ENCODE measurements at places on chromosomes 5 and 9.
A peak's percentile ranks its signal among the peaks of the same experiment; 100 is the strongest.

- H3K4me1 ChIP-seq, result no peaks in the 10 kb centered on the region
- H3K27ac ChIP-seq, result no peak overlapping the region
- H3K4me3 ChIP-seq, result no peak overlapping the region
- H3K36me3 ChIP-seq, result no peaks in the 10 kb centered on the region
- DNase-seq, result no peak
Observed at GRCh38 chr9:138073808-138074207, 196.2 kb downstream of the CACNA1B start.

DNA sequence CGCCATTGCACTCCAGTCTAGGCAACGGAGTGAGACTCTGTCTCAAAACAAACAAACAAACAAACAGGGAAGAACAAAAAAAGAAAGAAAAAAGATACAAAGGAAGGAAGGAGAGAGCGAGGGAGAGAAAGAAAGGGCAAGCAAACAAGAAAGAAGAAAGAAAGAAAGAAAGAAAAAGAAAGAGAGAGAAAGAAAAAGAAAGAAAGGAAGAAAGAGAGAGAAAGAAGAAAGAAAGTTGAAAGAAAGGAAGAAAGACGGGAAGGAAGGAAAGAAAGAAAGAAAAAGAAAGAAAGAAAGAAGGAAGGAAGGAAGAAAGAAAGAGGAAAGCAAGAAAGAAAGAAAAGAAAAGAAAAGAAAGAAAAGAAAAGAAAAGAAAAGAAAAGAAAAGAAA lies 13.1 kb upstream of the ALDOB start:
- H3K36me3 ChIP-seq, result no peaks in the 10 kb centered on the region
- no peak overlapping the region for H3K27ac ChIP-seq
- H3K27me3 ChIP-seq, result peaks cover 40% of the 10 kb centered on the region

DNA sequence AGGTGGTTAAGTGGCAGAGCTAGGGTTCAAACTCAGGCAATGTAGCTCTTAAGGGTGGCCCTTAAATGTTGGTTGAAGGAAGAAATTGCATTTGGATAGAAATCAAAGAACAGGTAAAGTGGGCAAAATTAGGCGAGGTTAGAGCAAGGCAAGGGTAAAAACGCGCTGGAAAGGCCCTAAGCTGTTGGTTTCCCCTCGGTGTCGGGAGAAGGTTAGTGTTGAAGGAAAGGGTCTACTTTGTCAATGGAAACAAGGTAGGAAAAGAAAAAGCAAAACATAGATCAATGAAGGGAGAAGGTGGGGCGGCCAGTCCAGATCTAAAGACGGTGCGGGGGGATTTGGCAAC lies 431 bp downstream of the FASTKD3 start:
- DNase-seq, result no peak
- H3K27ac ChIP-seq, result peak overlapping the region; percentile 95
- H3K27me3 ChIP-seq, result no peaks in the 10 kb centered on the region
- H3K4me1 ChIP-seq, result peaks cover 54% of the 10 kb centered on the region
- peak overlapping the region; percentile 99 for H3K4me3 ChIP-seq

DNA sequence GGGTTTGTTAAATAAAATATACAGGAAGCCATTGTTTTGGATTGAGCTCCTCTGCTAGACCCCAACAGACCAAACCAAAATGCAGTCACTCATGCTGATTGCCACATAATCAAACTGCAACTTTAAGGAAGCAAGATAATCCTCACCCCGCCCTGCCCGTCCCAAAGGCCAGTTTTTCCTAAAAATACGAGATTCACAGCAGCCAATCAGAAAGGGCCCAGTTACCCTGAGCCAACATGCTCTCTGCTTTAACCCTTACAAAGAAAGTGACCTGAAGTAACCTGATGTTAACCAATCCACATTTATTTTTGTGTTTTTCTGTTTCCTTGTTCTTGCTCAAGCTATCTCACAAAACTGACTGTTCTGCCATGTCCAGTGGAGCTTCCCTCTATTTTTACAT lies 21.5 kb upstream of the RNF20 start:
- H3K36me3 ChIP-seq, result no peaks in the 10 kb centered on the region
- no peak overlapping the region for H3K27ac ChIP-seq
- H3K27me3 ChIP-seq, result peaks cover 7% of the 10 kb centered on the region
- DNase-seq, result no peak
- H3K4me3 ChIP-seq, result no peak overlapping the region

DNA sequence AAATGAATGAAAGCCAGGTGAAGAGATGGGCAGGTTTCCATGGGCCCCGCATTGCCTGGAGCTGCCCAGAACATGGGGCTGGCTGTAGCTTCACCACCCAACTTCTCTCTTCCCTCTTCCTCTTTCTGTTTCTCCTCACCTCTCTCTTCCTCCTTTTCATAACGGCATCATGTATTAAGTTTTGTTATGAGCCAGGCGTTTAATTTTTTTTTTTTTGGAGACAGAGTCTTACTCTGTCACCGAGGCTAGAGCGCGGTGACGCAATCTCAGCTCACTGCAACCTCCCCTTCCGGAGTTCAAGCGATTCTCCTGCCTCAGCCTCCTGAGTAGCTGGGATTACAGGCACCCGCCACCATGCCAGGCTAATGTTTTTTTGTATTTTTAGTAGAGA lies 13.0 kb upstream of the SPINK4 start:
- peaks cover 13% of the 10 kb centered on the region for H3K4me1 ChIP-seq
- no peak overlapping the region for H3K27ac ChIP-seq
- H3K4me3 ChIP-seq, result no peak overlapping the region
- no peaks in the 10 kb centered on the region for H3K36me3 ChIP-seq
- no peak for DNase-seq

DNA sequence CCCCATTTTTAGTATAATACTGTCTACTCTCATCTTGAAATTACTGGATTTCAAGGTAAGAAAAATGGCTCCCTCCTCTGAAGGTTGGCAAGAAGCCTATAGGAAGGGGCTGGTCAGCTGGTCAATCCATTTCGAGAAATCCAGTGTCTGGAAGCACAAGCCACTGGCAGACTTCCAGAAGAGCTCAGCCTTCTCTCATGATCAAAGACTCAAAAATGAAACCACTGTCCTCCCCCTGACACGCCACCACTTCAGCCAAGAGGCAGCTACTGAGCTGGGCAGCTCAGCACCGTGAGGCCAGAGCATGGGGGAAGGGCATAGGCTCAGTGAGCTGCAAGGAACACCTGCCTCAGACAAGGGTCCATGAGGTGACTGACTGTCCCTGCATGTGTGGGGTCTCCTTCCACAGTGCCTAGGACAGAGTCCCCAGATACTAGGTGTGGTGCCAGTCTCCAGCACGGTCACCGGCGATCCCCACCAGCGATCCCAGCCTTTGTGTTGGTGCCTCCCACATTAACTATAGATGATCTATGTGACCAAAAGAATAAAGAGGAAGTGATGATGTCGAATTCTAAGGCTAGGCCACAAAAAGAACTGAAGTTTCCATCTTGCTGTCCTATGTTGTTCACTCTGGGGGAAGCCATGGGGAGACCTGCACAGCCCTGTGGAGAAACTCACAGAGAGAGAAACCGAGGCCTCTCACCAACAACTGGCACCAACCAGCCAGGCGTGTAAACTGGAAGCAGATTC lies 100.1 kb upstream of the LRRTM2 start:
- peaks cover 5% of the 10 kb centered on the region for H3K36me3 ChIP-seq
- no peak overlapping the region for H3K4me3 ChIP-seq
- DNase-seq, result no peak
- peaks cover 34% of the 10 kb centered on the region for H3K4me1 ChIP-seq

GRCh38 chr9:68964102-68964541 lies 49.8 kb downstream of the PRKACG start:
- H3K27me3 ChIP-seq, result no peaks in the 10 kb centered on the region
- H3K4me3 ChIP-seq, result no peak overlapping the region
- DNase-seq, result no peak

GRCh38 chr5:55530669-55531068 lies 4.1 kb downstream of the PLPP1 start:
- H3K27me3 ChIP-seq, result no peaks in the 10 kb centered on the region
- H3K4me1 ChIP-seq, result peaks cover 29% of the 10 kb centered on the region
- H3K27ac ChIP-seq, result no peak overlapping the region
- H3K36me3 ChIP-seq, result peaks cover 34% of the 10 kb centered on the region

GRCh38 chr5:131942016-131942415 lies 3.4 kb downstream of the MEIKIN start:
- H3K4me1 ChIP-seq, result no peaks in the 10 kb centered on the region
- DNase-seq, result no peak
- H3K36me3 ChIP-seq, result no peaks in the 10 kb centered on the region

GRCh38 chr9:135584934-135585333 lies 23.4 kb downstream of the PAEP start:
- H3K36me3 ChIP-seq, result no peaks in the 10 kb centered on the region
- no peaks in the 10 kb centered on the region for H3K4me1 ChIP-seq
- no peak overlapping the region for H3K4me3 ChIP-seq
- H3K27me3 ChIP-seq, result no peaks in the 10 kb centered on the region

- H3K27ac ChIP-seq, result no peak overlapping the region
- H3K4me1 ChIP-seq, result no peaks in the 10 kb centered on the region
- H3K27me3 ChIP-seq, result no peaks in the 10 kb centered on the region
- H3K4me3 ChIP-seq, result no peak overlapping the region
- no peaks in the 10 kb centered on the region for H3K36me3 ChIP-seq
- DNase-seq, result no peak
Observed at GRCh38 chr9:114200721-114201300, 45.5 kb downstream of the COL27A1 start.

DNA sequence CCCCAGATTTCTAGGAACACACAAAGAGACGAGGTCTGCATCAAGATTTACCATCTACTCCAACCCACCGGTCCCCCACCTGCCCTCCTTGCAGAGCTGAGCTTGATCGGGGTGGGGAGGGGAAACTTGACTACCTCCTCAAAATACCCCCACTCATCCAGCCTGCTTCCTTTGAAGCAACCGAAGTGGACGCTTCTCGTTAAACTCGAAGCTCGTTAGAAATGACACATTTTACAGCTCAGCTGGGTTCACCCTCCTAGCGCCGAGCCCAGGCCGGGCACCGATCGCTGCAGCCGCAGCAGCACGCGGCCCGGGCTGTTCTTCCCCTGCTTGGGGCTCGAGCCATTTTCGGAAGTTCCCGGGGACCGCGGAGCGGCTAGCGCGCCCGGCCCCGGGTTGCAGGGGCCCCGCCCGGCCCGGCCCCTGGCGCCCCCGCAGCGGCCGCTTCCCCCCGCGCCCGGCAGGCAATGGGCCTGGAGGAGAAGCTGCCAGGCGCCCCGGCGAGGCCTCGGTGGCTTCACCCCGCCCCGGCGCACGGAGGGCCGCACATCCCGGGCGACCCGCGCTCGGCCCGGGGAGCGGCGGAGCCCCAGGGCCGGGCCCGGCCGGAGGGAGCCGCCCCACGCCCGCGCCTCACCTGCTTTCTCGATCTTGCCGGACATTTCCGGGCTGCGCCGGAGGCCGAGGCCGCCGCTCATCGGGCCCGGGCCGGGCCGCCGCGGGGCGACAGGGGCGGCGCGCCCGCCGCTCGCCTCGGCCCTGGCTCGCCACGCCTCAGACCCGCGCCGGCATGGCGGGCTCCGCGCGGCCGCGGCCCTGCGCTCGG lies 530 bp downstream of the RAPGEF1 start:
- H3K4me1 ChIP-seq, result peaks cover 53% of the 10 kb centered on the region
- DNase-seq, result peak; percentile 52
- peak overlapping the region; percentile 93 for H3K4me3 ChIP-seq
- peaks cover 31% of the 10 kb centered on the region for H3K36me3 ChIP-seq
- no peaks in the 10 kb centered on the region for H3K27me3 ChIP-seq

GRCh38 chr5:41012318-41012717 lies 58.8 kb downstream of the MROH2B start:
- H3K4me1 ChIP-seq, result no peaks in the 10 kb centered on the region
- no peak overlapping the region for H3K27ac ChIP-seq

- H3K4me3 ChIP-seq, result no peak overlapping the region
- H3K36me3 ChIP-seq, result peaks cover 35% of the 10 kb centered on the region
- no peak overlapping the region for H3K27ac ChIP-seq
- peaks cover 14% of the 10 kb centered on the region for H3K4me1 ChIP-seq
- H3K27me3 ChIP-seq, result no peaks in the 10 kb centered on the region
- no peak for DNase-seq
Observed at GRCh38 chr5:160030631-160031377, 21.9 kb downstream of the TTC1 start.

DNA sequence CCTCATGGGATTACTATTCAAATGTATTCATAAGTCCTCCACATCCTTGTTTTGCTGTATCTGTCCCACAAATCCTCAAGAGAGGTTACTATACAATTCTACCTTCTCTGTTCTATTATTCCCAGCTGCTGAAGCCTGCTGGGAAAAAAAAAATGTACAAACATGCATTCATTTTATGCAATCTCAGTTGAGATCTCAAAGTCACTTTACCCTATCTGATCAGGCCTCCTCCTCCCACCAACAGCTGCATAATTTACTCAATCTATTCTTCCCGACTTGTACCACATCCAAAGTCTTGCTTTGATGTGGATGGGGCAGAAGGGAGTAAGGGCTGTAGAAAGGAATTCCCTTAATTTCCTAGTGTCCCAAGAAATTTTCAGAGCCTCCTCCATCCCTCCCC lies 28.6 kb downstream of the PSIP1 start:
- H3K27me3 ChIP-seq, result no peaks in the 10 kb centered on the region
- peak overlapping the region; percentile 37 for H3K27ac ChIP-seq
- peaks cover 49% of the 10 kb centered on the region for H3K36me3 ChIP-seq
- H3K4me3 ChIP-seq, result no peak overlapping the region

DNA sequence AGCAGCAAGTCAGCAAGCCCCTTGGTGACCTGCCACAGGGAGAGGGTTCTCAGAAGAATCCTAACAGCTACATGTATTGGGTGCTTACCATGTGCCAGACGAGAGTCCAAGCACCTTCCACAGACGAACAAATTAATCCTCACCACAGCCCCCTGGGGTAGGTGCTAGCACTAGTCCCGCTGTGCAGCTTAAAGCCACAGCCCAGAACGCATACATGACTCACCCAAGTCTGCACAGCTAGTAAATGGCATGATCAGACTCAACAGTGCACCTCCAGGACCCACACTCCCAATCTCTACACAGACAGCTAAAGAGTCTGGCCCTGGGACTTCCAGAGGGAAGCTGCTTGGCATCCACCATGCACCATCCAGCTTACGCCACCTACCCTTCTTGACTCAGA lies 111.5 kb downstream of the PAX5 start:
- H3K4me3 ChIP-seq, result no peak overlapping the region
- no peaks in the 10 kb centered on the region for H3K27me3 ChIP-seq
- DNase-seq, result no peak

GRCh38 chr9:16268067-16268881 lies 602.2 kb downstream of the BNC2 start:
- H3K27me3 ChIP-seq, result no peaks in the 10 kb centered on the region
- H3K27ac ChIP-seq, result no peak overlapping the region
- no peak for DNase-seq

DNA sequence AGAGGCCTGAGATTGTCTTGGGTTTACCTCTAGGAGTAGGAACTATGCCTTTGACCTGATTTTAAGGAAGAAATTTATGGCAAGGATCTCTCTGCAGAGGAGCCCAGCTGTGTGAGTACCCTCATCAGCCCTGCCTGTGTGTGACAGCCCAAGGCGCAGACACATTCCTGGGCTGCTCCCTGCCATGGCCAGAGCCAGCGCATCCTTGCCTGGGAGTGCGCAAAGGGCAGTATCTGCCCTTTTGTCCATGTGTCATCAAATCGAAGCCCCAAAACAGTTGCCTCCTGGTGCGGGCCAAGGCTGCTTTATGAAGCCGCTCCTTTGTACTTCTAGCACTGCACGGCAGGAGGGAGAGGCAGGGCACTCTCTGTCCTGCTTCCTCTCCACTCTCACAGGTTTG lies 51.9 kb downstream of the PRRT1B start:
- H3K4me1 ChIP-seq, result no peaks in the 10 kb centered on the region
- no peak for DNase-seq
- peaks cover 35% of the 10 kb centered on the region for H3K36me3 ChIP-seq
- H3K27ac ChIP-seq, result no peak overlapping the region
- no peak overlapping the region for H3K4me3 ChIP-seq

Measured in T-helper 2 cell treated with Interferon-gamma antibody and Interleukin-4, amounts not matched to agents 5 μg/mL and 100 μg/mL, for 36 hours (primary cell).